ENCODE measurements at places on chromosomes 3 and 15.

- DNase-seq: no peak
Observed at GRCh38 chr3:70281663-70282062, 30.8 kb downstream of the MDFIC2 start.

DNA sequence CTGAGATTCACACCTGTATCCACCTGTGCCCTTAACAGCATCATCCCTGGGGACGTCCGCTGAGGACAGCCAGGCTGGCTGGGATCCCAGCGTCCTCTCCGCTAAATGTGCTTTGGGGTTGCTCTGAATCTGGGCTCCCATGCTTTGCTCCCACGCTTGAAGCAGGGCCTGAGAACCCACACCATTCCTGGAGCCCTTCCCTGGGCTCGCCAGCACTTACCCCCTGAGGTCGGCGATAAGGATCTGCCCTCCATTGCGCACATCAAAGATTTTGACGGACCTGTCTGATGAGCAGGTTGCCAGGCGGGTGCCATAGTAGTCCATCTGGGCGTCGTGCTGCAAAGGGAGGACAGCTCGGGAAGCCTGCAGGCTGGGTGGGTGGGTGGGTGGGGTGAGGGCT is 5.8 kb downstream of the SEC13 start:
- no peak for DNase-seq

DNA sequence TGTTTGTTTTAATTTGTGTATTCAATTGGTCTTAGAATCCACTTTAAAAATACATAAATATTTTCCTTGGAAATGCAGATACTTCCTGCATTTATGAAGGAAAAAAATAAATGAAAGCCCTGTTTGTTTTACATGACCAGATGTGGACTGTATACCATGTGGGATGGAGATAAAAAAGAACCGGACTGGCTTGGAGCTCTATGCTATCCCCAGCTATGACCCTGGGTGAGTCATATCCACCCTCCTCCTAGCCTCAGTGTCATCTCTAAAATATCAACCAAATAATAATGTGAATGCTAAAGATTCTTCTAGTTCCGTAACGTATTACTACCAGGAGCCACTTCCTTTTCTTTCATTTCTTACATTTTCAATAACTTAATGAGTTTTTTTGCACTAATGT is 44.5 kb upstream of the PDZRN3 start:
- DNase-seq: no peak

DNA sequence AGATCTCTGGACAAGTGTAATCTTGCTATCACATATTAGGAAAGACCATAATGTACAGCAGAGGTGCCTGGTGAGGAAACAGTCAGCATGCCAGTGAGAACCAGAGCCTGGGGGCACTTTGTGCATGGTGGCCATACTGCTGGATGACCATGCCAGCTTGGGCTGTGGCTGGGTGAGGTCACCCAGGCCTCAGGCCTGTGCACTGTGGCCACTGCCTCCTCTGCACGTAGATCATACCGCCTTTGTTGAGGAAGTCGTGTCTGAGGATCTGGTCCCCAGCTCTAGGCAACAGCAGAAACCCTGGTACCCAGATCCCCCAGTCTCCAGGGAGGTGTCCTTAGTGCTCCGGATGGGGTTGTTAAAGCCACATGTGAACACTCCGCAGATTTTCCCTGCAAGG is 38.9 kb downstream of the ZNF710 start:
- no peak for DNase-seq

DNA sequence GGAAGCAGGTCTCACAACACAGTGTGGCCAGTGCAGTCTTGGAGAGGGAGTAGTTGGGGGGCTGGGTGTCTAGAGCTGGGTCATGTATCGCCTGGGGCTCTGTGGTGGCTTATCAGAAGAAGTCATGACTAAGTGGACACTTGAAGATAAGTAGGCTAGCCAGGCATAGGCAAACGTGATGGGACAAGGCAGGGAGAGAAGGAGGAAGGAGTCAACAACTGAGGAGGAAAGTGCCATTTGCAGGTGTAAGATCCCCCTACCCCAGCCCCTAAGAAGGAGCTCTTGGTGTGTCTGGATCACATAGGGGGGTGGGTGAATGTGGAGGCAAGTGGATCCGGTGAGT is 352.3 kb downstream of the LRTM1 start:
- DNase-seq: no peak

GRCh38 chr3:40681658-40682055 is 156.9 kb downstream of the ZNF621 start:
- DNase-seq: no peak

DNA sequence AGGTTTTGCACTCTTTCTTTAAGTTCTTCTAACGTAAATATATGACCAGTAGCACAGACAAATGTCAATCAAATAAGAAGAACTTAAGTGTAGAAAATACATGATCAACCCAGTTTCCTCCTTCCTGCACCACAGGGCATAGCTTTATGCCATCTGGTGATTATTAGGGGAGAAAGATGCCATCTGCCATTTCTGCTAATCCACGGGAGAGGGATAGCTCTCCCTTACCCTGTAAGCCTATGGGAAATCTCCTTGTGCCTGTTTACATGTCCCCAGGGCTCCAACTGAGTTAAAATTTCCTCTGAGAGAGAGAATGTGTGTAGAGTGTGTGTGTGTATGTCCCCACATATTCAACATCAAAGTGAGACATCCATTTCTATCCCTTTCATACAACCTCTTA is 135.9 kb downstream of the RSL24D1 start:
- no peak for DNase-seq

DNA sequence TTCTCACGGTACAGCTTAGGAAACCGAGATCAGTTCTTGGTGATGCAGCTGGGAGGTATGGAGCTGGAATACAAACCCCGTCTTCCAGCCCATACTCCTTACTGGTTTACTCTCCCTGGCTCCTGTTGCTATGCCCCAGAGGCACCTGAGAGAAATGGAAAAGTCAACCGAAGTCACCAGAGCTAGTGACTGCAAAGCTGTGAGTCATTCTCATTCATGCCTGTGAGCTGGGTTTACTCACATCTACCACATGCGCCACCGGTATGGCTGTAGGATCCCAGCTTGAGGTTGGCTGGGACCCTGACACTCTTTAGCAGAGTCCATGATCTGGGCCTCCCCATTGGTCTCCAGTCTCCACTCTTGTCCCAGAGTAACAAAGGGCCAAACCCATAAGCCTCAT is 111.5 kb upstream of the ETV5 start:
- no peak for DNase-seq

GRCh38 chr3:182136008-182136910 is 424.5 kb downstream of the SOX2 start:
- no peak for DNase-seq
